IMR-90 (cell line): ENCODE measurements at places on chromosomes 6 and 20. TPM values are rescaled to one million over a fixed set of nuclear protein-coding genes. Genes with fewer than 3 reads are reported as not detected.

- DNase-seq: no peak
These were observed 249.9 kb downstream of the KHDC1L start for GRCh38 chr6:72975352-72975752.

- DNase-seq: no peak
These were observed 6.2 kb upstream of the WRNIP1 start for GRCh38 chr6:2758980-2759379.

PLAGL1 gene
- 15.3 and 23.3 TPM in 2 replicates for total RNA-seq

- no peak for DNase-seq
These were observed 87.5 kb downstream of the CRYBG1 start for GRCh38 chr6:106448000-106448426.

SEMG1 gene
- total RNA-seq: not detected in 2 replicates

DNA sequence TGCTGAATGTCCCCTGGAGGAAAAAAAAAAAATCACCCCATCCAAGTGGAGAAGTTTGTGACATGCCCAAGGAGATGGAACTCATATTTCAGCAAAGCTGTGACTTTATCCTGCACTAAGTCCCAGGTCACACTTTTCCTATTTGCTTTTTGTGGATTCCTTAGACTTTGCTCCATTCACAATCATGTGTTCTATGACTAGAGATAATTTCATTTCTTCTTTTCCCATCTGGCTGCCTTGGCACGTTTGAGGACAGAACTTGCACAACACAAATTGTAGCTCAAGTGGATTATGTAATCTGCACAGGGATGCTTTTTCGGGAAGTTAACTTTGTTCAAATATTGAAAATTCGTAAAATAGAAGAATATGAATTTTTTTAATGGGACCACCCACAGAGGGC, 100.7 kb upstream of the PTPN1 start:
- no peak for DNase-seq

NKX2-2 gene
- total RNA-seq: not detected in 2 replicates

DNA sequence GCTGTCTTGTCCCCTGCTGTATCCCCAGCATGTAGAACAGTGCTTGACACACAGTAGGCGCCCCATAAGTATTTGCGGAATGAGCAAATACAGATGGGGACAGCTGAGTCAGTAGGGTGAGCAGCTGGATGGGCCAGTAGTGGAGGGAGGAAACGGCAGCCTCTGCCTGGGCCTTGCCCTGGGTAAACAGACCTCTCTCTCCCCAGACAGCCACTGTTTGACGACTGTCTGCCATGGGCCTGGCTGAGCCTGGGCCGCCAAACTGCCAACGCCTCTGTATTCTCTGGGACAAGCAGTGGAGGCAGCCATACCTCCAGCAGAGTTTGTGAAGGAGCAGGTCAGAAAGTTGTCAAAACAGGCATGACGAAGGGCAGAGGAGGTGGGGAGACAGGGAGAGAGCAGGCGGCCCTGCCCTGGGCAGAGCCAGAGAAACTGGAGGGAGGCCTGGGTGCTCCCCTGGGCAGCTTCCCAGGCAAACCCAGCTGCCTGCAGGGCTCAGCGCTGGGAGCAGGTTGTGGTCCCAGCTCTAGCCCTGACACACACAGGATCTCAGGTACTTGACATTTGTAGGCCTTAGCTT, 15.2 kb downstream of the HNF4A start:
- no peak for DNase-seq

TCF15 gene
- total RNA-seq: not detected in 2 replicates

GRCh38 chr6:79543886-79544285, 6.7 kb upstream of the LCA5 start:
- no peak for DNase-seq

TMEM239 gene
- total RNA-seq: not detected in 2 replicates

DNA sequence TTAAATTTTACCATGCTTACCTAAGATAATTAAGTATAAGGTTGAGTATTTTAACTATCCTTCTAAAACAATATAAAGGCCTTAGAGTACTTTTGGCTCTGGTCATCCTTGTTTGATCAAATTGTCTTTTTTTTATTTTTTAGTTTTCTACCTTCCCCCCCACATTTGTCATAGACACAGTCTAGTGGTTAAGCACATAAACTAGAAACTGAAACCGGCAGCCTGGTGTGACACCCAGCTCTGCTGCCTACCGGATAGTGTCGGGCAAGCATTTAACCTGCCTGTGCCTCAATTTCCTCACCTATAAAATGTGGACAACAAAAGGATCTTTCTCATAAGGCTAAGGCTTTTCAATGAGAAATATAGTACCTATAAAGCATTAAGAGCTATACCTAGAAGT, 21.6 kb upstream of the TULP4 start:
- no peak for DNase-seq

FRMD1 gene
- not detected in 2 replicates for total RNA-seq

GFOD1 gene
- 3.4 and 3.6 TPM in 2 replicates for total RNA-seq

DNA sequence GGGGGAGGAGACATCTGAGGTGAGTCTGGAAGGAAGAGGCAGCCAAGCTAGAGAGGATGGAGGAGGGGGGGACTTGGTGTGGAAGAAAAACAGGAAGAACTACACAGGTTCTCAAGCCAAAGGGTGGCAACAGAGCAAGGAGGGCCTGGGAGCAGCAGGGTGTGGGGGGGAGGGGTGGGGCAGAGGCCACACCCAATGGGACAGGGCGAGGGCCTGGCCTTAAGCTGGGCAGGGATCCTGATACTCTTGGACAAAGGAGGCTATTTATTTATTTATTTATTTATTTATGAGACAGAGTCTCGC, 359.0 kb downstream of the ZFAND3 start:
- DNase-seq: no peak

DEFB132 gene
- total RNA-seq: not detected in 2 replicates

ETV7 gene
- total RNA-seq: under 0.01 and 0.18 TPM in 2 replicates

DNA sequence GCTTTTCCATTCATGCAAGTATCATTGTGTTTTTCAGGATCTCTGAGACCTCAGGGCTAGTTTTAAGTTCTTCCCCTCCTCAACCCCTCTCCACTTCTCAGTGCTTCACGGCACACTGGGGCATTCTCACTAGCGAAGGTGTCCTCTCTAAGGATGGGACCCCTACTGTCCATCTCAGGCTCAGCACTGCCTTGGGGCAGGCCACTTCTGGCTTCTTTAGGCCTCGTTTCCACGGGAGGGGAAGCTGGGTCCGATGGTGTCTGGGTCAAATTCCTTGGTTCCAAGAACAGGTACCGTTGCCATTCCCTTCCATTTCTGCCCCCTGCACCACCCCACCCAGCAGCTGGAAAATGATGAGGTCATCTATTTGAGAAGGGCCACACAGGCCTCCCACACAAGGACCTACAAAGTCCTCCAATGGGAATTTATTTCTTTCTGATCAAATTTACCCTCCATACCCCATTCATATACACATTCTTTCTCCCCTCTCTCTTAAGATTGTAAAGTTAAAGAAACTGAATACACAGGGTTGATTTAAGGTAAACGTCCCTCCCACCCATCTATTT, 17.2 kb downstream of the GNAS start:
- DNase-seq: no peak

DNA sequence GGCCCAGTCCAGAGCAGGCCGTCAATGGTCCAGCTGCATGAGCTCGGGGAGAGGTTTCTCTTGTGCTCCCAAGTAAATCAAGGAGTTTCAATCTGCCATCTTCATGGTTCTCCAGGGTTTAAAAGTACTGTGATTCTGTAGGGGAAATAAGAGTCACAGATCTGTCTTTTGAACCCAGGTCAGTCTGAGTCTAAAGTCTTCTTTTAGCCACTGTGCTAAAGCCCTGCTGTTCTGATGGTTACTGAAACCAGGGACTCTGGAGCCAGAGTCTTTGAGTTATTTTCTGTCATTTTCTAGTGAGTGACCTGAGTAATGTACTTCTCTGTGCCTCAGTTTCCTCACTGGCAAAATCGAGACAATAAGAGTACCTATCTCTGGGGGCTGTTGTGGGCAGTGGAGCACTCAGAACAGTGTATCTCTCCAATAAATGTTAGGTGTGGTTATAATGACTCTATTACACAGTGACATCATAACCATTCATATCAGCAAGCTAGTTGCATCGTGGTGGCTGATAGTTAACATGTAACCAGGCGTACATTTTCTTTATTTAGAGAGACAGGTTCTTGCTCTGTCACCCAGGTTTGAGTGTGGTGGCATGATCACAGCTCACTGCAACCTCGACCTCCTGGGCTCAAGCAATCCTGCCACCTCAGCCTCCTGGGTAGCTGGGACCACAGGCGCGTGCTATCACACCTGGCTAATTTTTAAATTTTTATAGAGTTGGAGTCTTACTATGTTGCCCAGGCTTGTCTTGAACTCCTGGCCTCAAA, 74.6 kb upstream of the KCNG1 start:
- DNase-seq: no peak

- DNase-seq: no peak
These were observed 53.9 kb downstream of the AFG1L start for GRCh38 chr6:108348655-108349349.

- peak; percentile 58 for DNase-seq
These were observed 270.7 kb upstream of the TAB2 start for GRCh38 chr6:149046822-149047246.

- DNase-seq: no peak
These were observed 35.8 kb downstream of the HLA-DMB start for GRCh38 chr6:32905078-32905477.

NCOA5 gene
- 20.6 and 22.5 TPM in 2 replicates for total RNA-seq

DNA sequence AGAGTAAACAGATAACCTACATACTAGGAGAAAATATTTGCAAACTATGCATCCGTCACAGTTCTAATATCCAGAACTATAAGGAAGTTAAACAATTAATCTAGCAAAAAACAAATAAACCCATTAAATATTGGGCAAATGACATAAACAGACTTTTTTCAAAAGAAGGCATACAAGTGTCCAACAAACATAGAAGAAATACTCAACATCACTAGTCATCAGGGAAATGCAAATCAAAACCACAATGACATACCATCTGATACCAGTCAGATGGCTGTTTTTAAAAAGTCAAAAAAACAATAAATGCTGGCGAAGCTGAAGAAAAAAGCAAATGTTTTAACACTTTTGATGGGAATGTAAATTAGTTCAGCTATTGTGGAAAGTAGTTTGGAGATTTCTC, 1117.7 kb upstream of the MAP3K7 start:
- peak; percentile 57 for DNase-seq

GRCh38 chr20:1894951-1895673, at the start of gene SIRPA:
Gene SIRPA (plus strand): TSS chr20:1895407. CDS start chr20:1895448, 41 bp downstream.
- DNase-seq: peak; percentile 64

GRCh38 chr20:61812845-61813485, 252.7 kb downstream of the TAF4 start:
- DNase-seq: no peak

OPRL1 gene
- 0.28 and 0.36 TPM in 2 replicates for total RNA-seq

DNA sequence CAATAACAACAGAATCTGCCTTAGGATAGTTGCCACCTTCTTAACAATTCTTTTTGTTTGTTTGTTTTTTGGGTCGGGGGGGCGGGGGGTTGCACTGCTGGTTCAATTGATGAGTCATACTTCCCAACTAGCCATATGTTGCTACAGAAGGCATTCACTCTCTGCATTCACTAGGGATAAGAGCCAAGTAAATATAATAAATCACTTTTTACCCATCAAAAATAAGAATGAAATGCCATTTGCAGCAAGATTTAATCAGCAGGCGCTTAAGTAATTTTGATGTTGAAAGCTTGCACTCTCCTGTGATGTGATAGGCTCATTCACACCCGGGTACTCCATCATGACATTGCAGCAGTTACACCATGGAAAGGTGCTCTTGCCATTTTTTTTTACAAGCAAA, 209.8 kb downstream of the HIVEP2 start:
- peak; percentile 10 for DNase-seq

- DNase-seq: no peak
These were observed 62.9 kb upstream of the MYB start for GRCh38 chr6:135118134-135118730.

- DNase-seq: no peak
These were observed 116.0 kb upstream of the FOXA2 start for GRCh38 chr20:22700367-22700766.

TBC1D22B gene
- total RNA-seq: 6.6 and 7.5 TPM in 2 replicates

GRCh38 chr6:75145976-75146375, 59.9 kb downstream of the COL12A1 start:
- no peak for DNase-seq

- no peak for DNase-seq
These were observed 4.8 kb upstream of the ZNF217 start for GRCh38 chr20:53598140-53599043.

GRCh38 chr6:168950858-168951214, 302.8 kb downstream of the THBS2 start:
- no peak for DNase-seq

RAD21L1 gene
- under 0.01 TPM in 1 of 2 replicates, not detected in the other for total RNA-seq

DNA sequence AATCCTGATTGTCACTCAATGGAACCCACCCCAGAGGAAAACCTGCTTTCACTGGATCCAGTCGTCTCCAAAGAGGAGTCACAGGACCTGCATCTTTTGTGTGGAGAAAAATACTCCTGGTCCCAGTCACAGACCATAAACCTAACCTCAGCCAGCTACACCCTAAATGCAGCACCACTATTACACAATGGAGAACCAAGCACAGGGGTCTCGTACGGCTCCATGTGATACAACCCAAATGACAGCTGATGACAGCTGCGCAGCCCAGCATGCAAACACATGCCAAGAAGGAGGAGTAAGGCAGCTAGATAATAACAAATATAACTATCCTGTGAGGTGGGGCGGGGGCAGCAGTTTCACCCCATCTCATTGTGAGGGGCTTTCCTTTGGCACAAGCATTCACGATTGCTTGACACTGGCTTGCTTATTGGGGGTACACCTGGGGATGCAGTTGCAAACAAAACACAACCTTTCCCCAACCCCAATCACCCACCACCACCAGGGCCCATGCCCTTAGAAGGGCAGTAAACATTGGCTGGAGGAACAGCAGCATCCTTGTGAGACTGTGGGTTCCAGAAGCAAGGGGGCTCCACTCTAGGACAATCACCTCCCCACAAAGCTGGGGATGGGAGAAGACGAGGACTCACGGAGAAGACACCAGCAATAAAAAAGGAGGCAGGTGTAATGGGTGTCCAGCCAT, 51.5 kb downstream of the TRERF1 start:
- DNase-seq: no peak

FUCA2 gene
- total RNA-seq: 44.1 and 52.5 TPM in 2 replicates

IPCEF1 gene
- total RNA-seq: under 0.01 TPM in 2 replicates

GRCh38 chr6:27149150-27149549, 98.4 kb upstream of the PRSS16 start:
- DNase-seq: no peak

DNA sequence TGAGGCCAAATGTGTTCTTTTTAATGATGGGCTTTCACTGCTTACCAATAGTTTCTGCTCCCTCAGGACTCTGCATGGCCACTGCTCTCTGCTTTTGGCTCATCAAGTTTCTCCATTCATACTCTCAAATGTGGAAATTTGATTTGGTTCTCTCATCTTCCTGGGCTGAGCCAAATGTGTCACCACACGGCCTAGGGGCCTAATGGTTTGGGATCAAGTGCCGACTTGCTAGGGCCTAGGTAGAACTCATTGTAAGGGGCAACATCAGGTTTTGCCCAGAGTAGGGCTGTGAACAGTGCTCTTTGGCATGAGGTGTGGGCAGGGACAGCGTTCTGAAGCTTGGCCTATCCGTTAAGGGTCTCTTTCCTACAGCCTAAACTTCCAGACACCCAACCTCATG, 3.9 kb upstream of the MRPS10 start:
- no peak for DNase-seq

DNA sequence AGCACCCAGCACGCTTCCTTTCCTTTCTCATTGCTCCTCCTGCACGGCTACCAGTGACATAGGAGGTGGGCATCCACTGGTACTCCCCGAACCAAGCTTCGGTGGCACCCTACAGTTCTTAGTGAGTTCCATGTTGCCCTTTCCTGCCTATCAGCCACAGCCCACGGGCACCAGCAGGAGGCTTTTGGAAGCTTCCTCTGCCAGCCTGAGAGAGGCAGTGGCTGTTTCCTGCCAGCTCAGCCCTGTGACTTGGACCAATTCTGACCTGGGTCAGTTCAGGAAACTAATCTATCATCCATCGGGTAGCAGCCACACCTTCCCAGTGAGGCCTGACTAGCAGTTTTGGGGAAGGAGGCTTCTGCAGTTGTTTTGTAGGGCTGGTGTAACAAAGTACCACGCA, 176.4 kb upstream of the UST start:
- no peak for DNase-seq

ARHGAP40 gene
- not detected in 2 replicates for total RNA-seq
